ENCODE measurements at places on chromosomes 12 and 14. TPM values are rescaled to one million over a fixed set of nuclear protein-coding genes. Genes with fewer than 3 reads are reported as not detected.

The KITLG gene
- total RNA-seq: 68.1 TPM

The DEGS2 gene
- 1.7 TPM for total RNA-seq

The PRB2 gene
- not detected for total RNA-seq

The LUM gene
- 361 TPM for total RNA-seq

The ANKS1B gene
- total RNA-seq: 5.3 TPM

The IL22 gene
- total RNA-seq: not detected

The KRT3 gene
- not detected for total RNA-seq

The FOXG1 gene
- total RNA-seq: not detected

The KCNMB4 gene
- 6.0 TPM for total RNA-seq

The RNF212B gene
- not detected for total RNA-seq

The CAPZA3 gene
- total RNA-seq: not detected

The ATF1 gene
- 36.8 TPM for total RNA-seq

The CCDC38 gene
- not detected for total RNA-seq

The BHLHE41 gene
- 104 TPM for total RNA-seq

The RAB15 gene
- total RNA-seq: 21.5 TPM

The GCH1 gene
- total RNA-seq: 14.3 TPM

The MAP3K9 gene
- total RNA-seq: 12.0 TPM

The MYO1H gene
- 0.64 TPM for total RNA-seq

The NIN gene
- total RNA-seq: 37.5 TPM

The IL23A gene
- 0.81 TPM for total RNA-seq

The NACA gene
- 665 TPM for total RNA-seq

The DAAM1 gene
- 51.2 TPM for total RNA-seq

The CCDC197 gene
- total RNA-seq: not detected

The MUCL1 gene
- not detected for total RNA-seq

The CCT2 gene
- total RNA-seq: 90.8 TPM

The TRHDE gene
- total RNA-seq: 7.3 TPM

The BCL2L14 gene
- 1.4 TPM for total RNA-seq

The KRT85 gene
- total RNA-seq: not detected

The CLEC2D gene
- total RNA-seq: 12.9 TPM

The RD3L gene
- total RNA-seq: not detected

The TMEM179 gene
- total RNA-seq: not detected

The FLVCR2 gene
- 28.6 TPM for total RNA-seq

The COX14 gene
- total RNA-seq: 68.5 TPM

The ISCU gene
- 138 TPM for total RNA-seq

The EIF2S3B gene
- 0.52 TPM for total RNA-seq

The FOXM1 gene
- total RNA-seq: 1.0 TPM

The C3AR1 gene
- total RNA-seq: 45.0 TPM

The FGF23 gene
- not detected for total RNA-seq

The TTC9 gene
- 6.7 TPM for total RNA-seq

The CTDSP2 gene
- 217 TPM for total RNA-seq

The SOAT2 gene
- not detected for total RNA-seq

The HOXC4 gene
- total RNA-seq: 0.61 TPM

The DCP1B gene
- total RNA-seq: 12.8 TPM

The SDSL gene
- 10.7 TPM for total RNA-seq

The LRRC10 gene
- not detected for total RNA-seq

The CCDC177 gene
- not detected for total RNA-seq

The SLC10A1 gene
- total RNA-seq: not detected

The MRPL51 gene
- total RNA-seq: 114 TPM

The LYZ gene
- total RNA-seq: 1,056 TPM

The PLA2G1B gene
- total RNA-seq: 62.2 TPM

The DCAF11 gene
- 57.8 TPM for total RNA-seq

The RNASE7 gene
- not detected for total RNA-seq

The ABCD2 gene
- 0.46 TPM for total RNA-seq

The TAS2R31 gene
- total RNA-seq: 3.0 TPM

The ABCC9 gene
- 32.6 TPM for total RNA-seq
